ENCODE measurements at places on chromosomes 1 and 21.
A peak's percentile ranks its signal among the peaks of the same experiment; 100 is the strongest.

- no peak for DNase-seq
Measured at GRCh38 chr1:186903374-186904136, 74.8 kb downstream of the PLA2G4A start.

DNA sequence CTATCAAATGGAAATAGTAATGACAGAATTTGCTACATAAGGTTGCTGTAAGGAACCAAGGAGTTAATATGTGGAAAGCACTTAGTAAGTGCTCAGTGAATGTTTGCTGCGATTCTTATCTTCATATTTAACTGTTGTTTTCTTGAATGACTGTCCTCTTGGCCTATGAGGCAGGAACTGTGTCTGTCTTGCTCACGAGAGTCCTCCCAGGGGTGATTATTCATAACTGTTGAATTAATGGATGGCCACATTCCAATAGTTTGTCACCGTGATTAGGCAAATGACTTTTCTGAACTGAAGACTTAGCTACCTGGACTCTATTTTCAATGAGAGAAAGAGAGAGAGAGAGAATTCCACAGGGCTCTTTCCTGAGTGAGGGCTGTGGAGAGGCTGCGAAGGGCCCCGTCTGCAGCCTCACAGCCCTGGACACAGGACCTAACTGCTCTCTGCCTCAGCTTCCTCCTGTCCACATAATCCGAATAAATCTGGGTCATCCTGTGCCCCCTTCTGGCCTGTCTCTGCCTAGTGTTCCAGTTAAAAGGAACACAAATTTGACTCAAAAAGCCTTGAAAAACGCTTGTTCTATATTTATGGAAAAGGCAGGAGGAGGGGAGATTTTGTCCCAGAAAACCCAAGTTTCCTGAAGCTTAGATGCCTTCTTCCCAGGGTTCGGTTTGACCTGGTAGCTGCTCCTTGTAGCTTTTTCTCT lies 8.5 kb downstream of the EDN2 start:
- no peak for DNase-seq

DNA sequence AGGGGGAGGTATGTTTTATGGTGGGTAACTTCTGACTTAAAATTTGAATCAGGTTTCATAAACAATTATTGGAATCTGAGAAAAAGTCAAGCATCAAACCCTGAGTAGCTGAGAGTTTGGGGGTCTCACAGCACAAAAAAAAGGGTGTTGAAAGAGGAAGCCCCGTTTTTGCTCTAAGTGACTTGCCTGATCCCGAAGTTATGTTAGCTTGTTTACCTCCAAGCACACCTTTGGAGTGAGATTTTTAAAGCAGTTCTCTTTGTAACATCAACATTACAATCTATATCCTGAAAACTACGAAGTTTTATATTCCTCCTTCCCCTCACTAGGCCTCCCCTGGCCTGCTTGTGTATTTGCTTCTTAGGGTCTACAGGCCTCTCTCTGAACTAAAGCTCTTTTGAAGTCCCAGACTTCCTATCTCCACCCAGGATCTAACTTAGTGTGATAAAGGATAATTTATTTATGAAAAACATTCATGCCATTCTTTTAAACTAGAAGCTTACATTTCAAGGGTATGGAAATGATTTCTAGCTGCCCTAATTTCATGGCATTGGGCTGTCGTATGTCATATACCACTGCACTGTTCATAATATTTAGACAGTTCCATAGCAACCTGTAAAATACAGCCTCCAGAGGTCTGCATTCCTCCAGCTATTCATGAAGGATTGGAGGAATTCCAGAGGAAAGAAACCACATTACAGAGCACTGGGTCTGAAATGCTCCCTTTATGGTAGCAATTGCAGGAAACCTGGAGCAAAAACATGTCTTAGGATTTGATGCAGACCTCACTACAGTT lies 36.1 kb upstream of the RGS1 start:
- DNase-seq = peak; percentile 86

GRCh38 chr1:112625696-112626095 lies 6.1 kb downstream of the CAPZA1 start:
- DNase-seq = peak; percentile 7

- DNase-seq = no peak
Measured at GRCh38 chr1:70866542-70867264, 180.9 kb downstream of the PTGER3 start.

DNA sequence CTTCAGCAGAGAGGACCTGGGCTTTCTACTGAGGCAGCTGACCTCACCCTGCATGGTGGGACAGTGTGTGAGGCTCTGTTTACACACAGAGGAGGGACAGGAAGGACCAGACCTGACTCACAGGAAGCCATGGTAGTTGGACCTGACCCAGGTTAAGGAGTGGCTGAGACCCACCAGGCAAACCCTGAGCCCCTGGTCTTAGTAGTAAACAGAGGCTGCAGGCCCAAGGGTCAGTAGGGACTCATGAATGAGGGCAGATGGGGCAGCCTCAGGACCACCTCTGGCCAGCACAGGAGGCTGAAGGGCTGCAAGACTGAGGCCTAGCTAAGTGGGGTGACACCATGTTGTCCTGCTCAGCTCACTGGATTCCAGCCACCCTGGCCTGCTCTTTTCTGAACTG lies 273.2 kb downstream of the GRIK3 start:
- no peak for DNase-seq

DNA sequence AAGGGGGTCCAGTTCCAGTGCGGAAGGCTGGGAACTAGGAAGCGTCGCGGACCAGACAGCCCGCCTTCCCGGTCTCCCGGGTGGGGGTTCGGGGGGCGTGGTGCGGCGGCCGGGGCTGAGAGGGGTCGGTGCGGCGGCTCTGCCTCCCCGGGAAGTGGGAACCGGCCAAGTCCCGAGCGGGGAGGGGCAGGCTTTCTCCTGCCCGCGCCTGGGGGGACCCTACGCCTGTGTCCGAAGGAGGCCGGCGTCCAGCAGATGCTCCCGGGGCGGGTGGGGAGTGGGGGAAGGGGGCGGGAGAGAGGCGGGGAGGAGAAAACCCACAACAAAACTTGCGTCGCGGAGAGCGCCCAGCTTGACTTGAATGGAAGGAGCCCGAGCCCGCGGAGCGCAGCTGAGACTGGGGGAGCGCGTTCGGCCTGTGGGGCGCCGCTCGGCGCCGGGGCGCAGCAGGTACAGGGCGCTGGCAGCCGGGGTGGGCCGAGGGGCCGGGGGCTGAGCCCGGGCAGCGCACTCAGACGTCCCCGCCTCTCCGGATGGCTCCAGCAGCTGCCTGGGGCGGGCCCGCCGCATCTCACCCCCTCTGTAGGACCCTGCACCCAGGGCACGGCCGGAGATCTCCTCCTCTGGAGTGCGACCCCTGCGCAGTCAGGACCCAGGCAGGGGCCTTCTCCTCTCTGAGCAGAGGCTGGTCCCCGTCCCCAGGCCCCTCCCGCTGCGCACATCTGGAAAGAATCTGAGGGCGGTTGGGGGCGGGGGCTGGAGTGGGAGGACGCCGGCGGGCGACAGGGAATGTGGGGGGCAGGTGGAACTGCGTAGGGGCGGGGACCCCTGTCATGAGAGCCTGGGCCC lies at the start of gene PODN:
PODN (plus strand) TSS at position 355 of the 849 bp plus-strand sequence. CDS start 7,643 bp downstream, outside the sequence.
- DNase-seq = peak; percentile 31

All from hindlimb muscle (tissue), 1 donor.